ENCODE measurements at places on chromosomes 7 and 10.

- no peak for DNase-seq
Measured at GRCh38 chr7:153385502-153385901, 626.0 kb downstream of the ACTR3B start.

DNA sequence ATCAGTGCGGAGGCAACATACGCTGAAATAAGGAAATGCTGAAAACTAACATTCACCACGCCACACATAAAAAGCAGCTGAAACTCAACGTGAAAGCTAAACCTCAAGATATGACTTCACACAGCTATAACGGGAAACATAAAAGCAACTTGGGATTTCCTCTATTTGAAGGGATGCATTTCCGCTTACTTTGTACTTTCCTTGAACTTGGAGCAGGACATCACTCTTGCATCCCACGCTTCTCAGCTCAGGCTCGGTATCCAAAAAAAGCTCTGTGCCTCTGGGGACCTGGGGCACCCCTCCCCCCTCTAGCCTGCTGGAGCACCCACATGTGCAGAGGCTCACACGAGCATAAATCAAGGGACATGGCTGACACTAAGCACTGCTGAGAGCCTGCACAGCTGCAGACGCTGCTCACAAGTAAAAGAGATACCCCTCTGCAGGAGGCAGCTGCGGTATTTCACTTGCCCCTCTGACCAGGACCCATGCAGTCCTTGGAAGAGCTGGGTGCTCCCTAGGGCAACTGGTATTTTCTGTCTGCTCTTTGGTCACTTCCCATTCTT, 34.2 kb downstream of the PARD3 start:
- no peak for DNase-seq

DNA sequence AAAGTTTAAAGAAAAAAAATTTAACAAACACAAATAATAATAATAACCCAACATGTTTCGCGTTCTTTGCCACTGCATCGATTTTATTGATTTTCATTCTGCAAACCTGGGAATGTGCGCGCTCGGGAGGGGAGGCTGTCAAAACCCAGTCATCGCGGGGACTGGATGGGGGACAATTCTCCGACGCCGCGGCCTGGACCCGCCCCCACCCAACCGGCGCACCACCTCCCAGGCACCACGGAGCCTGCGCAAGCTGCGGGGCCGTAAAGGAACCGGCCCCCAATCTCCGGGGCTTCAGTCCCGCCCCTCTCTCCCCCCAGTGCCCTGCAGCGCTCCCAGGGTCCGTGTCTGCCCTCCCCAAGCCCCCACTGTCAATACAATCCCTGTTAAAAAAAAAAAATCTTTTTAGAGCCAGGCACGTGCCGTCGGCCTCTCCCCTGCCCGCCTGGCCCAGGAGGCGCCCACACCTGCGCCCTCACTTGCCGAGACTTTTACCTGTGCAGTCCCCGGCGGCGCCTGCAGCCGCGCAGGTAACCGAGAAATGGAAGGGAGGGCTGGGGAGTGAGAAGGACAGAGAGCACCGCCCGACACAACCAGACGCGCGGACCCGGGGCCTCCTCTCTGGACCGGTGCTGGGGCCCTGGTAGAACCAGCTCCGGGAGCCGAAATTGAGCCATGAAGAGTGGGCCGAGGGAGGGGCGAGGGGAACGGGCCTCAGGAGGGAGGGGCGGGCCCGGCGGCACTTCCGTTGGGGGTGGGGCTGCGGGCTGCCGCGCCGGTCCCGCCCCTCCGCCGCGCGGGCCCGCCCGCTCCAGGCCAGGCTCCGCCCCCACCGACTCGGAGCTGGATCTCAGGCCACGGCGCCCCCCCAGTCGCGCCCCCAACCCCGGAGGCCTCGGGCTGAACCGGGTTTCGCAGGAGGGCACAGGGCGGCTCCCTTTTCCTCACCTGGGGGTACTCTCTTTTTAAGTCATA, 7.6 kb upstream of the ZNF503 start:
- no peak for DNase-seq

GRCh38 chr10:9024210-9024609, 969.7 kb downstream of the GATA3 start:
- no peak for DNase-seq

GRCh38 chr7:44263326-44264082, 61.9 kb downstream of the CAMK2B start:
- no peak for DNase-seq

DNA sequence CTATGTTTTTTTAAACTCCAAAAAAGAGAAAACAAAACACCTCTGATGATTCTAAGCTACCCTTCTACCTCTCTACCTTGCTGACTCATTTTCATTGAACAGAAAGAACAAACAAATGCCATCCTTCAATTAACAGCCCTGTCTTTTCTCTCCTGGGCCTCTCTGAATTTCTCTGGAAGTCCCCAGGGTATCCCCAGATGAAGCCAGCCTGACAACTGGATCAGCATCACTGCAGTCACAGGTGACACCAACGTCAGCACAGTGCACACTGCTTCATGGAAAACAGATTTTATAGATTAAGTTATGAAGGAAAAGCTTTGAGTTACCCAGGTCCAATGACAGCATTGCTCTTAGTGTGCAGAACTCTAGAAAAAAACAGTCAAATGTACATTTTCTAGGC, 5.7 kb downstream of the HUS1 start:
- DNase-seq: no peak

- DNase-seq: no peak
Measured at GRCh38 chr10:112160834-112161233, 22.7 kb downstream of the GPAM start.

- no peak for DNase-seq
Measured at GRCh38 chr7:155770241-155770640, 42.0 kb downstream of the SHH start.
